ENCODE measurements at places on chromosomes 4 and X.

GRCh38 chr4:157992038-157992705, 180.7 kb downstream of the GASK1B start:
- DNase-seq: peak; percentile 69

GRCh38 chr4:38190717-38191178, 230.6 kb downstream of the PTTG2 start:
- no peak for DNase-seq

- DNase-seq: no peak
These were observed 42.2 kb upstream of the HGFAC start for GRCh38 chr4:3399277-3400194.

- no peak for DNase-seq
These were observed 61.0 kb upstream of the DCAF8L1 start for GRCh38 chrX:28042260-28042659.

- no peak for DNase-seq
These were observed 854.4 kb upstream of the AGA start for GRCh38 chr4:178296669-178297068.

GRCh38 chrX:16487620-16488385, 162.2 kb upstream of the S100G start:
- no peak for DNase-seq

DNA sequence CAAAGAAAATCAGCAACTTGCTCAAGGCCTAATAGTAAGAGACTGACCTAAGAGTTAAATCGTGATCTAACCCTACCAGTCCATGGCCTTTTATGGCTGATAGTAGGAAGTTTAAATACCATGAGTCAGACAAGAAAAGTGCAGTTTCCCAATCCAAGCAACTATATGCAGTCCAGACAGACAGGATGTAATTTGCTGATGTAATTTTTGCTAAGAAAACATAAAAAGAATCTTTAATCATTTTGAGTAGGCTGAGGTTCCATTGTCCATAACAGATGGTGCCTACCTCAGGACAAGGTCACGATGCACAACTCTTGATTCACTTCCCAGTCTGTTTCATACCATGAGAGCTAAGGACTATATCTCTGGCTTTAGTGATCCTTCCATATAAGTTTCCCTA, 317.5 kb upstream of the GRIA3 start:
- DNase-seq: no peak

GRCh38 chr4:187780070-187780469, 215.5 kb upstream of the ZFP42 start:
- DNase-seq: no peak

- DNase-seq: no peak
These were observed 64.6 kb upstream of the SH3RF1 start for GRCh38 chr4:169335331-169335730.

GRCh38 chr4:5361968-5362367, 310.7 kb downstream of the STK32B start:
- DNase-seq: no peak

DNA sequence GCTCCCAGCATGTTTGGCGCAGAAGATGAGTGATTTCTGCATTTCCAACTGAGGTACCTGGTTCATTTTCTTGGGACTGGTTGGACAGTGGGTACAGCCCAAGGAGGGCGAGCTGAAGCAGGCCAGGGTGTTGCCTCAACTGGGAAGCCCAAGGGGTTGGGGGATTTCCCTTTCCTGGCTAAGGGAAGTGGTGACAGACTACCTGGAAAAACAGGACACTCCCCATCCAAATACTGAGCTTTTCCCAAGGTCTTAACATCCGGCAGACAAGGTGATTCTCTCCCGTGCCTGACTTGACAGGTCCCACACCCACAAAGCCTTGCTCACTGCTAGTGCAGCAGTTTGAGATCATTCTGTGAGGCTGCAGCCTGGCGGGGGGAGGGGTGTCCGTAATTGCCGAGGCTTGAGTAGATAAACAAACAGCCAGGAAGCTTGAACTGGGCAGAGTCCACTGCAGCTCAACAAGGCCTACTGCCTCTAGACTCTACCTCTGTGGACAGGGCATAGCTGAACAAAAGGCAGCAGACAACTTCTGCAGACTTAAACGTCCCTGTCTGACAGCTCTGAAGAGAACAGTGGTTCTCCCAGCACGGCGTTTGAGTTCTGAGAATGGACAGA, 307.7 kb upstream of the ARSJ start:
- no peak for DNase-seq

DNA sequence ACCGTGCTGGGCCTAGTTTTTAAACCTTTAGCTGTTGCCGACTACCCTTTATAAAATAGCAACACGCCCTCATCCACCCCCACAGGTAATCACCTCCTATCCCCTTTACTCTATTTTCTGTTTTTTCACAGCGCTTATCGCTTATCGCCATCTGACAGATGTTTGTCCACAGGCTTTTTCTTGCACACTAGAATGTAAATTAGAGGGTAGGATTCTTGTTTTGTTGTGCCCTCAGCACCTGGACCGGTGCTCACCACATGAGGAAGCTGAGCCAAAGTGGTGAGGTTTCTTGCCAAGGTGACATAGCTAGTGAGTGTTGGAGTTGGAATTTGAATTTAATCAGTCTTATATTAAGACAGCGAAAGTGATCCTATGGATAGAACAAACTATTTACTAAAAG, 2.9 kb upstream of the RBBP7 start:
- no peak for DNase-seq

DNA sequence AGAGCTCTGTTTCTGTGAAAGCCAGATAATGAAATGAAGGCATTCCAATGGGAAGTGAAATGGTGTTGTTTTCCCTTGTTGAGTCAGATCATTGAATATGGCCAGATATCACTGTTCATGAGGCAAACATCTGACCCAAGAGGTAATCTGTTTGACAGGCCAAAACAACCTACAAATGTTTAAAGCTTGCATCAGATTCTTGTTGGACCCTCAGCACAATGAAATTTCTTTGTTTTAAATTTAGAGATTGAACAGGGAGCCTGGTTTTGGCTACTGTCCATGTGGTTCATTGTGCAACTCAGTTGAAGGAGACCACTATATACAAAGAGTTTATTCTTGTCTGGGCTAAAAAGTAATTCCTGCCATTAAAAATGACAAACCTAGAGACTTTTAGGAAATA, 159.1 kb downstream of the AFF2 start:
- no peak for DNase-seq

DNA sequence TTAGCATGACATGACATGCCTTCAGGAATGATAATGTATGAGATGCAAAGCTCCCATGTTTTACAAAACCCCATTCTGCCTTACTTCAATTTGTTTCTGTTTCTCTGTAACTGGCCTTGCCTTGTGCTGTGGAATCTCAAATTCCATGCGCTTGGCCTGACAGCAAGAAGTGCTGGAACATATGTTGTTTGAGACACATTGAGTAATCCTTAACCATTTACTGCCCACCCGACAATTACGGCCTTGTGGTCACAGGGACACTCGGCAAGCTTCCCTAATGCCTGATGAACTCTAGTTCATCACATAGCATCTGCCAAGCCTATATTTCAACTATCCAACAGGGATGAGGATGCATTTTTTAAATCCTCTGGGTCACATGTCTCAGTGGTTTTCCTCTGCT, 226.4 kb upstream of the CASK start:
- DNase-seq: no peak

DNA sequence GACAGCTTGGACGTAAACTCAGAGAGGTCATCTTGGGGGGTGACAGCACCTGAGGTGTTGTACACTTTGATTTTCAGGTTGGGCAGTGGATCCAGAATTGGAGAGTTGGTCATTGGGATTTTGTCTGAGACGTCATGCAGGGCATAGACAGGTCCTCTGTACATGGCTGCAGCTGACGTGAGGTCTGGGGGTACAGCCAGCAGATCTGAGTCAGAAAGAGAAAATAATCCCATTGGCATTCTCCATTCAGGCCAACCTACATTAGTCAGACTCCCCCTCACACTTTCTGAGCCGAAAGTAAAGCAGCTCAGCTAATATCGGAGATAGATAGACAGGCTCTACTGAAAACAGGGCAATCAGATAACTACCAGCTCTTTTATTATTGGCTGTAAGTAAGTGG, 329.7 kb downstream of the UNC5C start:
- DNase-seq: no peak

GRCh38 chrX:46695491-46695890, 63.4 kb downstream of the SLC9A7 start:
- no peak for DNase-seq

GRCh38 chr4:93894995-93895394, 66.4 kb downstream of the ATOH1 start:
- no peak for DNase-seq
